Neuronal stem cell (in vitro differentiated cells): ENCODE measurements at places on chromosomes 1 and 21.

DNA sequence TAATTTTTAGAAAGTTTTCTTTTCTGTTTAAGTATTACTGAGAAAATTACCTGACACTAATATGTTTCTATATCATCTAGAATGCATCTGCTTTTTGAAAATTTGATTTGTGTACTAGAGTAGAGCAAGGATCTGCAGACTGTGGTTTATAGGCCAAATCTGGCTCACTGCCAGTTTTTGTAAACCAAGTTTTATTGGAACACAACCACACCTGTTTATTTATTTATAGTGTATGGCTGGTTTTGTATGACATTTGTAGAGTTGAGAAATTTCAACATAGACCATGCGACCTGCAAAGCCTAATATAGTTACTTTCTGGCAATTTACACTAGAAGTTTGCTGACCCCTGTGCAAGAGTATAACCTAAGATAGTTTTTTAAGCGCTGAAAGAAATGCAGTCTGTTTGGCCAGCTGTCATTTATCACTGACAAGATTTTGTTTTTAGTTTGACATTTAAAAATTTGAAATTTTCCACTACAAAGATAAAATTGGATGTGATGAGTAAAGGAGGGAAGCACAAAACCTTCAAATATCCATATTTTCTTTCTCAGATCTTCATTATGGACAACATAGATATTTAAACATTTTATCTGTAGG is 36.1 kb upstream of the CACYBP start:
- no peak for DNase-seq

DNA sequence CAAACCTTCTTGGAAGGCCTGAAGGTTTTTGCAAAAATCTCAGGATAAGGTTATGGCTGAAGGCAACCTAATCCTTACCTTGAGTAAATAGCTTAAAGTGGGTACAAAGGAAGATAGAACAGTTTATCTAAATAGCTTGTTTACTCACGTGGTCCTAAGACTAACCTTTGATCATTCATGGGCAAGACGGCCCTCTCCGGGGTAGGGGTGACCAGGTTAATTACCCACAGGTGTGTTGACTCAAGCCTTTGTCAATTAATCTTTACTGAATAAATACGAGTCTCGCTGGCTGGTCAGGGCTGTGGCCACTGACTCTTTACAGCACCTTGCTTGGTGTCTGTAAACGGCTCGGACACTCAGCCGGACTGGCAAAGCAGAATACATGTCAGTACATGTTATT is 10.8 kb downstream of the AADACL4 start:
- DNase-seq = no peak

- DNase-seq = peak; percentile 83
These were observed at the start of gene GSTM2 for GRCh38 chr1:109667452-109668122. TSS of gene GSTM2 (plus strand) at chr1:109668057. CDS start at chr1:109668116, 59 bp downstream.

DNA sequence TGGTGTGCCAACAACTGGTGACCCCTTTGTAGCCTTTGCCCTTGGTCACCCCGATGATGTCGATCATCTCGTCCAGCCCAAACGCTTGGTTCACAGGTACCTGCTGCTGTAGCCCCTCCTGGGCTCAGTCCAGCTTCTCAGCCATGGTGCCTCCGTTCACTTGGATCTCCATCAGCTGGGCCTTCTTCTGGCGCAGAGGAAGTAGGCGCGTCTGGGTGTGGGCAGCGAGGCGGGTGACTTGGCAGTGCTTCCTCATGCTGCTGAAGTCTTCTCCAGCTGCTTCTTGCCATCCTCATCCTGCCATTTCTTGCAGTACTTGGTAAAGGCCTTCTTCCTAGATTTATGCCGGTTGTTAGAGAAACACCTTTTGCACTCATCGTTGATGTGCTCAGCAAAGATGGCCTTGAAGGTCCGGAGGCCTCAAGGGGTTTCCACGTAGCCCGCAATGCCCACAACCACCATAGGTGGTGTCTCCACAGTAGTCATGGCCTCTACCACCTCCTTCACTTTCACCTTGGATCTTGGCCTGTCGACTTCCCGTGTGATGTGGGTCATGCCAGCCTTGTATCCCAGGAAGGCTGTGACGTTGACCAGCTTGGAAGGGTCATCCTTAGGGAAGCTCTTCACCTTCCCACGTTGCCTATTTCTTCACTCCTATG is 13.0 kb downstream of the DOP1B start:
- no peak for DNase-seq

GRCh38 chr1:12438349-12438924 is 179.6 kb downstream of the DHRS3 start:
- no peak for DNase-seq

DNA sequence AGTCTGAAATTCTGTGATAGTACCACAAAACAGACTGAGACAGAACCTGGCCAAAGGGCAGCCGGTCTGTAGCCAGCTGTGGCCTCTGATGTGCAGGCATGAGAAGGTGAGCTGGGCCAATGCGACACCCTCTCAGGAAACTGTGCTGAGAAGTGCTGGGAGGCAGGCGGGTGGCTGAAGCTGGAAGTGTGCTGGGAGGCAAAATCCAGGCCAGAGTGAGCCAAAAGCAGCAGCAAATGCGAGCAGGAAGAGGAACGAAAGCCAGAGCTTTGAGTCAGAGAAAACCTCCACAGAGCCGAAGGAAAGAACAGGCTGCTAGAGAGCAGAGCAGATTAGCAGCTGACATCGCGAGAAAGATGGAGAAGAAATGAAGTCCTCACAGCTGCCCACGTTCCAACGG is 10.2 kb upstream of the ATP13A2 start:
- no peak for DNase-seq

- DNase-seq = peak; percentile 0
These were observed 317 bp downstream of the SPAG17 start for GRCh38 chr1:118184739-118185083.

- DNase-seq = peak; percentile 35
These were observed 1.2 kb downstream of the LRP8 start for GRCh38 chr1:53326598-53327181.

DNA sequence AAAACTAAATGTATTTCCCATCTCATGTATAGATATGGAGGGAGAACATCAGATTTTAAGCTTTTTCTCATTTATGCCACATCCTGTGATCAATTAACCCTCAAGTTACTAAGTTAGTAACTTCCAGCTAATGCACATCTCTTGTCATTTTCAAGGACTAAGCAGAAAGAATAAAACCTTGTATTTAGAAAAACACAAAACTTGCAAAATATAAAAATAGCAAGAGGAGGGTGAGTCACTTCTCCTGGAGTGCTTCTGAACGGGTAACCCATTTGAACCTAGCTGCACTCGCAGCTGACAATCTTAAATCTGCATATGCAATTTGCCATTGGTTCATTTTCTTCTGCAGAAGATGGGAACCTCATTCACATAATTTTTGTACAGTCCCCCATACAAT is 500.5 kb downstream of the SETD4 start:
- no peak for DNase-seq

DNA sequence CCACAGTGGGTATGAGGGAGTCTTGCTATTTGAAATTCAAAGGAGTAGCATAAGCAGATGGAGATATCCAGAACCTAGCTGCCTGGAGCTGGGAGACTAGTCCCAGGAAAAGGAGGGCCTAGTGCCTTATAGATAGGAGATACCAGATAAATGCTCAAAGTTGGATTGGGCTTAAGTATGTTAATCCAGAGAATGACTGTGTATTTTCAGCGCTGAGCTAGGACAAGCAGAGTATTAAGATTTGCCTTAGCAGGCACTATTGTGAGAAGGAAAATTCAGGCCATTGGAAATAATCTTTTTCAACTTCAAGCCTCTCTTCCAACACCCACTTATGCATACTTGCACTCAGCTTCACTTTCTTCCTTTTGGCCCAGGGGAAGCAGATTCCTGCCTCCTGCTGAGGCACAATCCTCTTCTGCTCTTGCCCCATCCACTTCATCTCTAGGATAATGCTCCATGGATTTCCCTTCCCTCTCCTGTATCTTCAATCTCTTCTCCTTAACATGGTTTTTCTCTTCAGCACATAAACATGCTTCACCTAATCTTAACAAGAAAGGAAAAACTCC is 21.1 kb downstream of the PIK3C2B start:
- DNase-seq = no peak

GRCh38 chr1:203706444-203706843 is 58.5 kb upstream of the LAX1 start:
- DNase-seq = no peak

DNA sequence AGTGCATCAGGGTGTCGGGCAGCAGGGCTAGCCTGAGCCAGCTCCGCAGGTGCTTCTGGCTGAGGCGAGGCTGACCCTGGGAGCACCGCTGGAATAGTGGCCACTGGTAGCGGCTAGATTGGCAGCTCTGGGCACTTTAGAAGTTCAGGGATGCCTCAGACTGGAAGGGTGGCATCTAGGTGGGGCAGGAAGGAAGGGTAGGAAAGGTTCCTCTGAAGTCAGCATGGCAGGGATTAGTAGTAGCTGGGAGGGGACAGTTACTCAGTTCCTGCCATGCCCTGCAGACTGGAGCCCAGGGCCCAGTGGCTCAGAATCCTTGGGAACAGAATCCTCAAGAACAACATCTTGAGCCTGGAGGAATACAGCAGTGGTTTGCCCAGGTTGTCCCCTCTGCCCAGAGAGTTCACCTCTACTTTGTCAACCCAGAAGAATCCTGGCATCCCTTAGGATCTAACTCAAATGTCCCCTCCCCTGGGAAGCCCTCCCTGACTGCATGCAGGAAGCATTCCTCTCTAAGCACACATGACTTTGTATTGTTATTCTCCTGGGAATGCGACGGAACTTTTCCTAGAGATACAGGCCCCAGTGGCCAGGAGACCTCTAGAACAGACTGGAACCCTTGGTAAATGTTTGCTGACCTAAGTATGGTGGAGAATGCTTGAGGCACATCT is 39.5 kb upstream of the BCAR3 start:
- DNase-seq = no peak

GRCh38 chr21:14875704-14876523 is 188.9 kb downstream of the NRIP1 start:
- no peak for DNase-seq

- DNase-seq = no peak
These were observed 64.5 kb upstream of the GOLT1A start for GRCh38 chr1:204278251-204278650.

DNA sequence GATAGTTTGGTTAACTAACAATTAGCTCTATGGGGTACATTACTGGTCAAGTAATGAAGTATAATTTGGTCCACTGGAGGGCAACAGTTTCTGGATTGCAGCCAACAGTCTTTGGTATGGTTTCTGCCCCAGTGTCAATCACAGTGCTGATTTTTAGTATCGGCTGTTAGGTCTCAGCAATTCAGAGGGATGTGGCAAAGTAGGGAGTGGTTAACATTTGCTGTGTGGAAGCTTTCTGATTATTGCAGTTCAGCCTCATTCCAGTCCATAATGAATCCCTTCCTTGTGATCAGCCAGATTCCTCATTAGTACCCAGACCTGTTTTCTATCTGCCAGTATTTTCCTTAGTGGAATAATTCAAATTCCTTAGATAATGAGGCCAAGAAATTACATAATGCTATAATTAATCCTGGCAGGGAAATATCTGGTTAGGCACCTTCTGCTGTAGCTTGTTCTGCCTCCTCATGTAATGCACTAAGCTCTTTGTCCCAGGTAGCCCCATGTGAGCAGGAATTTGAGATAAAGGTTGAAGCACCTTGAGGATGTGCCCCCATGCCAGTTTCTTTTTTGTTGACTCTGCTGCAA is 14.0 kb downstream of the F3 start:
- no peak for DNase-seq

- DNase-seq = no peak
These were observed 21.2 kb downstream of the B3GALNT2 start for GRCh38 chr1:235483090-235483489.

DNA sequence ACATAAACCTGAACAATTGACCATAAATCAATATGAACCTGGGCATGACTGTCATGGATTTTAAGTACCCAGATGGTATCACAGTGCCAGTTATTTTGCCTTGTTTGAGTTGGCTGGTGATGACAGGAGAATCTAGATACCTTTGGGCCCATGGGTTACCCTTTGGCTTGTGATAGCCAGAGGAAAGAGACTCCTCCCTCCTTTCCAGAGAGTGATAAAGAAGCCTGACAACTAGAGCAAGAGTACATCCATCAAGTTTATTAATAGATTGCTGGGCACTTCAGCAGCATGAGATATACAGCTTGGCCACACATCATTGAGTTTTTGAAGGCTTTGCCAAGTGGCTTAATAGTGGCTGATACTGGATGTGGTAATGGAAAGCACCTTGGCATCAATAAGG is 6.6 kb upstream of the FMO3 start:
- no peak for DNase-seq

GRCh38 chr1:32889731-32890278 is 3.5 kb downstream of the HPCA start:
- no peak for DNase-seq

GRCh38 chr1:89483010-89483756 is 41.4 kb upstream of the LRRC8B start:
- peak; percentile 71 for DNase-seq

DNA sequence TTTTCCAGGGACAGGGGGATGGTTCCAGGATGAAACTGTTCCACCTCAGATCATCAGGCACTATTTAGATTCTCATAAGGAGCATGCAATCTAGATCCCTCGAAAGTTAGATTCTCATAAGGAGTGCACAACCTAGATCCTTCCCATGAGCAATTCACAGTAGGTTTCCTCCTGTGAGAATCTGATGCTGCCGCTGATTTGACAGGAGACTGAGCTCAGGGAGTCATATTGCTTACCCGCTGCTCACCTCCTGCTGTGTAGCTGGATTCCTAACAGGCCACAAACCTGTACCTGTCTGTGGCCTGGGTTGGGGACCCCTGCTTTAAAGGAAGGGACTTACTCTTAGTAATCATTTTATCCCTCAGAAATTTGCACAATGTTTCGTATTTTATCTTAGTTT is 9.3 kb downstream of the CTH start:
- DNase-seq = no peak

DNA sequence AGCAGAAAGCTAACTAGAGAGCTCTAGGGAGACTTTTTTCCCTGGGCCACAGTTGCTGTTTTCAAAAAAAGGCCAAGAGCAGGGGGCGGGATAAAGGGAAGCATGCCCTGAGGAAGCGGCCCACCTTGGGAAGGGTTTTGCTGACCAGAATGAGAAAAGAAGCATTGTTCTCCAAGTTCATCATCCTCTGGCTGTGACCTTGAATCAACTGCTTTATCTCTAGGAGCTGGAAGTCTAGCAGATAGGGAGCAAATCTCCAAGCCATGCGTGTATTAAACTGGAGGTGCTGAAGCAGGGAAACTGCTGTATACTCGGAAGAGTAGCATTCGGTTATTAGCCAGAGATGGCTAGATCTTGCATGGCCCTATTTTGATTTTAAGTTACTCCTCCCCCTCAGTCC is 64.8 kb downstream of the ATP2B4 start:
- DNase-seq = no peak

DNA sequence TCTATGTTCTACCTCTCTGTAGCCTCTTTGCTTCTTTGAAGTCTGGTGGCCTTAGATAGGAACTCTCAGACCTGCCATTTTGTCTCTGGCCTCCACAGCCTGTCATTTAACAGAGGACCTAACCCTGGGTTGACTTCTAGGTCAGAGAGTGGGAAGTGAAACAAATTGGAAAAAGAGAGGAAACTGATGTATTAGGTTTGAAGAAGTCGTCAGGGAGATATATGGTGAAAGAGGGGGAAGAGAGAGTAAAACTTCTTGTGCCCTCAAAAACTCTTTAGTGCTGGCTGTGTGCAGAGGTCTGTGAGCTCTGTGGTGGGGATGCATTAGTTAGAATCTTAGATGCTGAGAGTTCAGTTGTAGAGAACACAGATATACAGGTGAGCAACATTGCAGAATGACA is 30.2 kb upstream of the CD1D start:
- no peak for DNase-seq
